Activated CD4-positive, alpha-beta T cell treated with anti-CD3 and anti-CD28 coated beads for 4 hours (primary cell): ENCODE measurements at places on chromosomes 6 and 20.
A peak's percentile ranks its signal among the peaks of the same experiment; 100 is the strongest.

DNA sequence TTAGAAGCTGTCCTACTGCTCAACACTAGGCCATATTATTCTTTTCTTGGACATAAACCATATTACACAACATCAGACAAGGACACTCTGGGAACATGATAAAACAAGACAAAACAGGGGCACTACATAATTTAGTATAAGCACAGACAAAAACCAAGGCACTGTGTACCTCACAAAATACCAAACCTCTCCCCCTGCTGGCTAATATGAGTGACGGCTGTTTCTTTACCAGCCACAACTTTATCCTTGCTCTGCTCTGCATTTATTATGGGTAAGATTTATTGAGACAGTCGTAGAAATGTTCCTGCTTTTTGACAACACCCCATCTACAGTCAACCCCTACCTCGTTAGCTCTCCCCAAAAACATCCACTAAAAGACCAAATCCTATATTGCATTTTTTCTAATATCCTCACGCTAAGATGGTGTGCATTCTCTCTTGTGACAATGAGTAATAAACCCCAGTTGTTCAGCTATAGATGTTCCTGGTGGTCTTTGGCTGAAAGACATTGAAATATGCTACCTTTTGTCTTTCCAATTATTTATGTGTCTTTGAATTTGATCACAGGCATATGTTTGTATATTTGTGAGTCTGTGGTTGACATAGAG, 23.8 kb upstream of the POLR1H start:
- no peak for DNase-seq

DNA sequence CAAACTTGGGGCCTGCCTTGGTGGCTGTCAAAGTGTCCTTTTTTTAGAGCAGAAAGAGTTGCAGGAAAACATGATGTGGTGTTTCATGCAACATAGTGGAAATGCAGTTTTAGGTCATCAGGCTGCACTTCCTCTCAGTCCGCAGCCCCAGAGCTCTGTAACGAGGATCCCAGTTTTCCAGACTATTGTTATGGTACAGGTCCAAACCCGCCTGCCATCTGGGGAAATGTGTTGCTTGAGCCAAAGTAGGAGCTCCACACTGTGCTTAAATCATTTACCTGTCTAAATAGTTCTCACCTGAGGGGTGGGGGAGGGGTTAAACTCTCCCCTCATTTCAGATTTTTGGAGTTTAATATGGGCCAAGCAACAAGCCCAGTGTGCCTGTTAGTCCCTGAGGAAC, 59.8 kb downstream of the GOPC start:
- DNase-seq: no peak

DNA sequence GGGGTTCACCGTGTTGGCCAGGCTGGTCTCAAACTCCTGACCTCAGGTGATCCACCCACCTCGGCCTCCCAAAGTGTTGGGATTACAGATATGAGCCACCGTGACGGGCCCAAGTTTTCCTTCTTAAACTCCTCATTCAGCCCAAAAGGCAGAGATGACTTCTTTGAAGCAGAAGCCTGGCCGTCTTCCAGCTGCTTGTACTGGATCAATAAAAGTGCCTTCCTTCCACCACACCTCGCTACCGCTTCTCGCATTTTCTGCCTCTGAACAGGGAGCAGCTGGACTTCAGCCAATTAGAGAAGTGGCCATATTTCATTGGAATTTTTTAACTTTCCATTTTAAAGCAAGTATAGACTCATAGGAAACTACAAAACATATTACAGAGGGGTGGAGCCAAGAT, 241.1 kb downstream of the PREX1 start:
- DNase-seq: no peak

GRCh38 chr20:18611492-18611891, 23.6 kb downstream of the DTD1 start:
- DNase-seq: no peak

- no peak for DNase-seq
These were observed 50.4 kb upstream of the CTNNBL1 start for GRCh38 chr20:37643400-37643799.

- DNase-seq: no peak
These were observed 421.1 kb upstream of the AGPAT4 start for GRCh38 chr6:161694995-161695394.

DNA sequence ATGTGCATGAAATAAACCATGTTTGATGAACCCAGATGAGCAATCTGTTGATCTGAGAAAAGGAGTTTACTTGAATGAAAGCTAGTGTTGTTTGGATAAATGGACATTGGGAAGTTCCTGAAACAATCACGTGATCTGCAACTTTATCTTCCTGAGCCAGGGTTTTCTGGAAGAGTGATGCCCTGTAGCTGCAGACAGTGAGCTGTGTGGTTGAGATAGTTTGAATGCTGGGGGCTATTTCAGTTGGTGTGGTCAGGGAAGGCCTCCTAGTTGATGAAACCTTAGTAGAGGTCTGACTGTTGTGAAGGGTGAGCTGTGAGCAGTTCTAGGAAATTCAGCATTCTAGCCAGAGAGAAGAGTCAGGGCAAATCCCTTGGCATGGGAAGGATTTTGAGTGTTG, 643.7 kb downstream of the UTRN start:
- DNase-seq: no peak

GRCh38 chr6:28589234-28589956, 63.7 kb downstream of the GPX5 start:
- no peak for DNase-seq

GRCh38 chr6:123715006-123715863, 78.5 kb upstream of the TRDN start:
- DNase-seq: no peak

GRCh38 chr6:161318456-161318855, 44.6 kb upstream of the AGPAT4 start:
- DNase-seq: no peak

DNA sequence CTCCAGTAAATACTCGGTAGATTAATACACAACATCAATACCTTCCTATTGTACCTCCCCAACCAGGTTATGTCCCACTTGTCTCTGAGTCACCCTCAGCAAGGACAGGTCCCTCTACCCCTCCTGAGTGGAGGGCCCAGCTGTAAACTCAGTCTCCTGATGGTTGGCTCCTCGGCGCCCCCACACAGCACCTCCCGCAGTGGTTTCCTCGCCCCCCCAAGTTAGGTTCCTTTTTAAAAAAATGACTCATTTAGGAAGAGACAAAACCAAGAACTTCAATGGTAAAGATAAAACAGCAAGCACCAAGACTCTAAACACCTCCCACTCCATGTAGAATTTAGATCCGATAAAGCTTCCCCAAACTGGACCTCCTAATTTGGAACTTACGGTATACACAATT, 83.5 kb downstream of the TRERF1 start:
- DNase-seq: peak; percentile 78

- no peak for DNase-seq
These were observed 124.9 kb upstream of the NRN1 start for GRCh38 chr6:6131492-6132109.

DNA sequence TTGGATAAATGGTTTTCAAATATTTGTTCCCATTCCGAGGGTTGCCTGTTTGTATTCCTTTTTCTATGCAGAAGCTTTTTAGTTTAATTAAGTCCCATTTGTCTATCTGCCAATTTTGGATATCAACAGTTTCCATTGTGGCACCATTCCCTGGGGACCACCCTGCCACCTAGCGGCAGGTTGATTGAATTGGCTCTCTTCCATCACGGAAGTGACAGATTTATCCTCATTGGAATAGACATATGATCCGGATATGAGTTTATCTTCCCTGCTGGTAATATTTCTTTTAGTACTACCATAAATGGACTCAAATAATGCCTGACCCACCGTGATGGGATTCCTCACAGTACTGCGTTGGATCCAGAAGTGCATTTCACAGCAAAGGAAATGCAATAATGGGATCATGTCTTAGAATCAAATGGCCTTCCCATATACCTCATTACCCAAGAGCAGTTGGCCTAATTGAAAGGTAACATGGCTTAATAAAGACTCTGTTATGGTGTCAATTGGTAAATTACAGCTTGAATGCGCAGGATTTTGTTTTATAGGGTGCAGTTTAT, 327.0 kb downstream of the BMP2 start:
- no peak for DNase-seq

GRCh38 chr6:44024574-44025219, 102.6 kb downstream of the MRPL14 start:
- no peak for DNase-seq

GRCh38 chr6:160378218-160378617, 30.0 kb downstream of the SLC22A3 start:
- DNase-seq: no peak

DNA sequence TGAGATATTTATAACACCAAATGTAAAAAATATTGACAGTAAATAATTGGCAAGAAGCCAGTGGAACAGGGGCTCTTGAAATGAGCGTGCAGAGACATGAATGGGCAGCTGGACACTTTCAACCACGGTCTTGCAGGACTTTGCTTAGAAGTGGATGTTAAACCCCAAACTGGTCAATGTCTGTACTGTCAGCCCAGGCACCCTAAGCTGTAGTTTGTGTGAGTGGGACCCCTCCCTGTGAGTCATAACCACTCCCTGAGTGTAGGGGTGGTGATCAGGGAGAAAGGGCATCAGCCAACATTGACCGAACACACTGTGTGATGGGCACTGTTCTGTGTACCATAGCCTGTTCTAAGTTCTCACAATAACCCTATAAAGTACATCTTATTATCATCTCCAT, 108.6 kb downstream of the FIG4 start:
- DNase-seq: no peak

DNA sequence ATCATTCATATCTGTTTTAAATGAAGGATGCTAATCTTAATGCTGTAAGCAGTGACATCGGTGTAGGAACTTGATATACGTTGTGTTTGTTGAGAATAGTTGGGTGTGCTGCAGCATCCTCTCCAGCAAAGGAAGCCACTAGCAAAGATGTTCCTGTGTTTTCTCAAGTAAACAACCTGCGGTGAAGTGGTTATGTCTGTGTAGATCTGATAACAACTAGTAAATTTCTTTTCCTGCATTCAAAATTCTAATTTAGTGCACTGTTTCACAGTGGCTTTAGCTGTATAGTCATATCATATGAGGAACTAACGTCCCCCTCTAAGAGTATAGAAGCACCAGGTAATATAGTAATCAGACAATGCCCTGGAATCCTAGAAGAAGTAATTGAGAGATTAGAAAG, 38.7 kb downstream of the NCOA7 start:
- no peak for DNase-seq

DNA sequence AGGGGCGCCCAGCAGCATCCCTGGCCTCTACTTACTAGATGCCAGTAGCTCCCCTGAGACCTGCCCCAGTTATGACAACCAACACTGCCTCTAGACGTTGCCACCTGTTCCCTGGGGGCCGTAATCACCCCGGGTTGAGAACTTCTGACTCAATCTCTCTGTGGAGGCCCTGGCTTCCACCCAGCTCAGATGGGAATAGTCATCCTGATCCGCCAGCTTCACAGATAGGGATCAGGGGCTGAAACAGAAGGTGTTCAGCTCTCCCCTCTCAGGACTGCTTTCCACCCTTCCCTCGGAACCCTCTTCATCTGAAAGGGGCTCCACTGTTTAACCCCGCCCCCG, 3.3 kb downstream of the CAPN11 start:
- no peak for DNase-seq

DNA sequence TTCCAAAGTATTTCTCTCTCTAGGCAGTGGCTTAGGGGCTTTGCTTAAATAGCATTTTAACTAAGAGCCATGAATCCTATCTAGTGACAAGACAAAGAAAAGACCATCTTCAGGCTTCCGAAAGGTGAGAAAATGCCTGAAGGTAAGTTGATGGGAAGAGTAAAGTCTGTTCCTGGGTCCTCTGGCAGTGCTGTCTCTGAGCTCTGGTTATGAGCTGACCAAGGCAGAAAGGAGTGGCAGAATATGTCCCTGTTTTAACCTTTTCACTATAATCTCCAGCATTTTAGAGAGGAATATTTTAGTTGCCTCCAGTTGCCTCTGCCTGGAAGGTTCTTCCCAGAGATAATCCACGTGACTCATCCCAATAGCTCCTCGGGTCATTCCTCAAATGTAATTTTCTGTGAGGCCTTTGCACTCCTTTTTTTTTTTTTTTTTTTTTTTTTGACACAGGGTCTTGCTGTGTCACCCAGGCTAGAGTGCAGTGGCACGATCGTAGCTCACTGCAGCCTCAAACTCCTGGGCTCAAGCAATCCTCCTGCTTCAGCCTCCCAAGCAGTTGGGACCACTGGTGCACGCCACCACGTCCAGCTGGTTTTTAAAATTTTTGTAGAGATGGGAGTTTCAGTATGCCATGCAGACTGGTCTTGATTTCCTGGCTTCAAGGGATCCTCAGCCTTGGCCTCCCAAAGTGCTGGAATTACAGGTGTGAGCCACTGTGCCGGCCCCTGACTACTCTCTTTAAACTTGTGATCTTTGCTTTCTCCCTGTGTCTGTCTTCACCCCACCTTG, 3.7 kb upstream of the ARMH2 start:
- no peak for DNase-seq

- DNase-seq: no peak
These were observed 3.7 kb downstream of the MANEA start for GRCh38 chr6:95581073-95581472.

- no peak for DNase-seq
These were observed 414.0 kb upstream of the OPRM1 start for GRCh38 chr6:153625089-153625488.

DNA sequence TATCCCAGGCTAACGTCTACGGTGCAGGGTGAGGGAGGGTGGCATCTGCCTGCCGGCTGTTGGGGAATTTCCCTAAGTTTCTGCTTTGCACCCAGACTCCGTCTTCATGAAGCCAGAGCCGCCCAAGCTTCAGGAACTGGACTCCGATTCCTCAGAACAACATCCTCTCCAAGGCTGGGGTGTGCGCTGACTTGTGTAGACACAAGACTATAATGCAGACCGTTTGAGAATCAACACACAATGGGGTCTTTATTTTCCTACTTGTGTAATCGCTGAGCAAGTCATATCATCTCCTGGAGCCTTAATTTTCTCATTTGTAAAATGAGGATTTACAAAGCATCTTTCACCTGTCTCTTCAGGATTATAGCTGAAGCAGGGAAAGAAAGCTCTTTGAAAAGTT, 160.5 kb upstream of the AGPAT4 start:
- DNase-seq: no peak

GRCh38 chr6:89339565-89339964, 13.0 kb downstream of the UBE2J1 start:
- no peak for DNase-seq

DNA sequence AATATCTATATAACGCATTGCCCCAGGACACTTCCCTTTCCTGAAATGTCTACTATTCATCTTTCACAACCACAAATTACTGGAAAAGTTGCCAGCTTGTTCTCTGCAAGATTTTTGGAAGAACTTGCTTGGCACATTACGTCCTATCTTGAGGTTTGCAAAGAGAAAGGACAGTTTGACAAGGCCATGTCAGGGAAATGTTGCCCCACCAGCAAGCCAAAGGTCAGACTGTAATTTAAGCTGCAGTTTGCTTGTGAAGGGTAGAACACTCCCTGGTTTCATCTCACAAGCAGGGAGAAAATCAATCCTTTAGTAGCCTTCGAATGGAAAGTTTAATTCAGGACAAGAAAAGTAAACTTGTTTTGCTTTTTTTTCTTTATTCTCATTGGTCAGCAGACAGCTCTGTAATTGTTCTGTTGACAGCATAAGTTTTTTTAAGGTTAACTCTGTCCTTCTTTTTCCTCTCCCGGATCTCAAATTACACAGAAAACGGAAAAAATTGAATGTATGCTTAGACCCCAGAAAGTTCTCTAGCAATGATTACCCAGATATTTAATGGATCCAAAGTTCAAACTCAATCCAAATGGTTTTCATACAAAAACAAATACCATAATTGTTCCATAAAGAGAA, 541.8 kb upstream of the NRSN1 start:
- DNase-seq: no peak
